ENCODE measurements at places on chromosomes 3 and 15.

- DNase-seq, result no peak
Observed at GRCh38 chr3:185402561-185402960, 39.6 kb downstream of the MAP3K13 start.

GRCh38 chr3:88668180-88668579 lies 439.2 kb upstream of the EPHA3 start:
- DNase-seq, result no peak

- DNase-seq, result no peak
Observed at GRCh38 chr15:101054116-101054515, 135.0 kb downstream of the LRRK1 start.

DNA sequence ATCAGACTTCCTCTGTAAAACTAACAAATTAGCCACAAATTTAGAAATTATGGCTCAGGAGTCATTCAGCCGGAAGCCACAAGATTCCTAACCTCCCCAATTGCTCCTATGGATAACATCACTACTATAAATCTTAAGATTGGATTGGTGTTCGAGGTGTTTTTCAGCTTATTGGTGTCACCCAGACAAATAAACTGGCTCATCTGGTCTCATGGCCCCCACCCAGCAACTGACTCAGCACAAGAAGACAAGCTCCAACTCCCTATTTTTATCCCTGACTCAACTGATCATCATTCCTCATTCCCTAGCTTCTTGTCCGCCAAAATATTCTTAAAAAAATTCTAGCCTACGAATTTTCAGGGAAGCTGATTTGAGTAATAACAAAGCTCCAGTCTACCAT lies 135.1 kb upstream of the STRIT1 start:
- DNase-seq, result no peak

- DNase-seq, result no peak
Observed at GRCh38 chr3:5476403-5476802, 288.9 kb downstream of the EDEM1 start.

GRCh38 chr3:140903196-140903595 lies 38.4 kb upstream of the SLC25A36 start:
- no peak for DNase-seq
